Pons (tissue), 1 donor: ENCODE measurements at places on chromosomes 7 and 10.

- no peak for DNase-seq
These were observed 602.7 kb downstream of the NXPH1 start for GRCh38 chr7:9036080-9036479.

DNA sequence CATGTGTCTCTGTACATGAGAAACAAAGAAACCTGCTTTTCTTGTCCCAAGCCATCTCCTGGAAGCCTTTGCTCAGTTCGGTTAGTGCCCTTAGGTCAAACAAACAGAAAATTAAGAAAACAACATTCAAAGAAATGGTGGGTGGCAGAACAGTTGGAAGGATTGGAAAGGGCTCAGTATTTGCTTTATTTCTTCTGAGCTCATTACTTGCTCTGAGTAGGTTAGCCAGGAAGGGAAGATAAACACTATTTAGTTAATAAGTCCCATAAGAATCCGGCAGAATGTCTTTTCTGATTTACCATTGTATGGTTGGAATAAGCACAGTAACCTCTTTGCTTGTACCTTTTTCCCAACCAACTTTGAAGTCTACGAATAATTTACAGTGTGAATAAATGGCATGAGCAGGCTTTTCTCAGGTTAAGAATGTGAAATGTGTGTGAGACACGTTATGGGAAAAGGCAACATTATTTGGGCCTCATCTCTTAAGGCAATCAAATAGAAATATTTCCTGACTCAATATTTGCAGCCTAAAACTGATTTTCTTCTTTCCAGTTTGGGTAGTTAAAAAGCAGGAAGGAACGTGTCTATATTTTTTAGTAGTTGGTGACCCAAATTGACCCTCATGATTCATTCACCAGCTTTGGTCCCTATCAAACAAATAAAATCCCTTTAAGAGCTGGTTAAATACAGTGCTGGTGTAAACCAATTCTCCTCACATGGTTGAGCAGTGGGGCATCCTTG is 158.5 kb downstream of the DKK1 start:
- no peak for DNase-seq

GRCh38 chr10:91002656-91003055 is 81.8 kb upstream of the ANKRD1 start:
- no peak for DNase-seq

DNA sequence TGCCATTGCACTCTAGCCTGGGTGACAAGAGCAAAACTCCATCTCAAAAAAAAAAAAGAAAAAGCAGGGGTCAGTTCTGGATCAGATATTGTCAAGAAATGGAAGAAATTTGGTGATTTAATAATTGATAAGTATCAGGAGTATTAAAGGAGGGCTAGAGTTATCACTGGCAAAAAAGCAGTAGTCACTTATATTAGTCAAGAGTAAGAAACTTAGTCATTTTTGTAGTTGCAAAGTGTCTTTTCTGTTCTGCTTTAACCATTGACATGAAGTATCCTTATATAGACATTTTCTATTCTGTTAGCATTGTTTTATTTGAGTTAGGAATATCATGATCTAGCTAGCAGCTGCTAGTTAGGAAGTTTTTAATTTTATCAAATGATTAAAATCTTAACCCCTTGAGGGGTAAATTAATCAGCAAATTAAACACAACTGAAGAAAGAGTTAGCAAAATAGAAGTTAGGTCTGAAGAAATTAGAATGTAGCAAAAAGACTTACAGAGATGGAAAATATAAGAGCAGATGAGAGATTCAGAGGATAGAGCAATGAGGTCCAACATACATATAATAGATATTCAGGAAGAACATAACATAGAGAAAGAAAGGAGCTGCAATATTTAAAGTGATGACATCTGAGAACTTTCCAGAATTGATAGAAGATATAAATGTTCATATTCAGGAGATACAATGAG is 7.3 kb upstream of the CCDC6 start:
- no peak for DNase-seq

DNA sequence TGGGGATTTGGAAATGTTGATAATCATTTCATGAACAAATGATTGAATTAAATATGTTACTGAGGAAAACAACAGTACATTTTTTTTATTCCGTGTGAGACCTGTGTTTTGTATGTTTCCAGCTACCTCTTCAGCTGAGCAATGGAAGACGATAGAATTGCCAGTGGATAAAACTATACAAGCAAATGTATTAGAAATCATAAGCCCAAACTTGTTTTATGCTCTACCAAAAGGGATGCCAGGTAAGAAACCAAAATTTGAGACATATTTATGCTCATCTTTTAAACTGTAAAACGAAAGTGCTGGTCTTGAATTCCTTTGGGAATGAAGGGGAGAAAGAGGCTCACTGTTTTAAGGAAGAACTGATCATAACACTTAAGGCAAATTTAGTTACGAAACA is 17.8 kb upstream of the VWA2 start:
- DNase-seq, result no peak

DNA sequence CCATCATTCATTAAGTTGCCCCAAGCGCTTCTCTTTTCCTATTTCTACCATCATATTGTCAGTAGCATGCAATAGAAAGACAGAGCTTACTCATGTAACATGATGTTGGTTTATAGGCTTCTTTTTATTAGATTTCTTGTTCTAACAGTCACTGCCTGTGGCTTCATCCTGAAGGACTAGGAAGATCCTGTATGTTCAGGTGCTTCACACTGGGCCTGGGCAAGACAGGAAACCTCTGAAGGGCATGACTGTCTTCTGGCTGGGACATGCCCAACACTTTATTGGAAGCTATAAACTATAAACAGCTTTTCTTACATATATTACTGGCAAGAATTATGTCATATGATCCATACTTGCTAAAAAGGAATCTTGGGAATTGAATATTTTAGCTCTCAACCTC is 258.4 kb upstream of the AKR1E2 start:
- no peak for DNase-seq

DNA sequence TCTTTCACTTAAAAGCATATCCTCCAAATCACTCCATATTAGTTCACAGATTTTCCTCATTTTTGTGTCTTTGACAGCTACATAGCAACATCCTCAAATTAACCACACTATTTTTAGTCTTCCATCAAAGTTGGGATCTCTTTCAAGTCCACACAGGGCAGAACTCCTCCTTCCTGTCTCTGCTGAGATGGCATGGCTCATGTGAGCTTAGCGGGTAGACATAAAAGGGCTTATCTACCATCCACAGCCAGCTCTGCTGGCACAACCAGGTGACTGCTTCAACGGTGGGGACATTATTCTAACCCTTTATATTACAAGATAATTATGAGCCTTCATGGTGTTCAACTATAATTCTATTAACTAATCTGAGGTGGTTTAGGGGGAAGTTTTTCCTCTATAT is 35.5 kb downstream of the ICA1 start:
- DNase-seq, result no peak

- DNase-seq, result no peak
These were observed 7.8 kb downstream of the NPTX2 start for GRCh38 chr7:98624846-98625420.

DNA sequence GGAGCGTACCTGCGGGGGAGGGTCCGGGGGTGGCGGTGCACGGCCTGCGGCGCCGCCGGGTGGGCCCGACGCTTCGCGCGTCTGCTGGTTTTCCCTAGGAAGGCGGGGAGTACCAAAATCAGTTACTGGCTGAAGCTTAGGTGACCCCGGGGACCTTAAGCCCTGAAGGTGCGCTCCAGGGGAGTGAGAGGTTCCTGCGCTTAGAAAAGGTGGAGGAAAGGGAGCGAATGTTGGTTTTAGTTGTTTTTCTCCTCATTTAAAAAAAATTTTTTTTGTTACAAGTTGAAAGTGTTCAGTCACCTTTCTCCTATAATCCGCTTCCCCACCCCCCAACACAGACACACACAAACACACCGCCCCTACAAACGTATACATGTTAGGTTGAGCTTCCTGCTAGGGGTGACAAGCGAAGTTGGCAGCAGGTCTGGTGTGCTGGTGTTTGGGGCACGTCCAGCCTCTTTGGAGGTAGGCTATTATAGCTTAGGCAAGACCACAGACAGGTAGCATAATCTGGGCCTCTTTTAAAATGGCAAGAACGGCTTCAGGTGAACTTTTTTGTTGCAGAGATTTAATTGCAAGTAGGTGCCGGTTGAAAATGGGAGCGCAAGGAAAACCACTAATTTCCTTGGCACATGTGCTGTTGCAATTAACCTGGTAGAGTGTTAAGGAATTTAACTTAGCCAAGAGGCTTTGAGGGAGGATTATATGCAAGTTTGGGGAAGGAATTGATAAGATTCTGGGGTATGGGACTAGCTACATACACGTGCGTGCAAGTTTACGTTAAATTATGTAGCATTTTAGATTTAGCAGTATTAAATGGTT is 945 bp downstream of the ADD3 start:
- DNase-seq, result no peak

- DNase-seq, result peak; percentile 34
These were observed at the start of gene UBTD1 for GRCh38 chr10:97498841-97499560. Gene UBTD1, plus strand, starts transcription at chr10:97498924. Its CDS starts 280 bp downstream, at chr10:97499204.
